ENCODE measurements at places on chromosomes 7 and 10.

GRCh38 chr10:88389456-88389855 lies 193.7 kb downstream of the RNLS start:
- peak; percentile 59 for DNase-seq

- peak; percentile 66 for DNase-seq
Observed at GRCh38 chr10:97463363-97464132, 17.6 kb downstream of the ZDHHC16 start.

GRCh38 chr10:119177708-119178371 lies 772 bp downstream of the PRDX3 start:
- no peak for DNase-seq

DNA sequence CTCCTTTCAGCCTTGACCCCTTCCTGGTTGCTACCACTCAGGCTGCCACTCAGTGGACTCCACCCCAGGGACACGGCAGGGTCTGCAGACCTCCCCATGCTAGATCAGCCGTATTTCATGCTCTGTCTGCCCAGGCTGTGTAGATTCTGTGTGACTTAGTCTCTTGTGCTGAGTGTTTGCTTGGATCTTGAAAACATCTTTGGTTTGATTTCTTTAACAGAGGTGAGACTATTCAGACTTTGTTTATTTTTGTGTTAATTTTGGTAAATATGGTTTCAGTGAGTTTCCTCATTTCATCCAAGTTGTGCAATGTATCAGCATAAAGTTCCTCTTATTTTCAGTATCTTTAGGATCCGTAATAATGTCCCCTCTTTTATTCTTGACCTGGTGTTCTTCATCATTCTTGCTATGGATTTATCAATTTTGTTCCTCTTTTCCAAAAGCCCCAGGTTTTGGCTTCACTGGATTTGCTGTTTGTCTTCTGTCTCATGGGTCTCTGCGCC lies 21.2 kb upstream of the PWWP2B start:
- DNase-seq = no peak

- DNase-seq = peak; percentile 65
Observed at GRCh38 chr10:32210306-32211045, 136.5 kb downstream of the EPC1 start.

DNA sequence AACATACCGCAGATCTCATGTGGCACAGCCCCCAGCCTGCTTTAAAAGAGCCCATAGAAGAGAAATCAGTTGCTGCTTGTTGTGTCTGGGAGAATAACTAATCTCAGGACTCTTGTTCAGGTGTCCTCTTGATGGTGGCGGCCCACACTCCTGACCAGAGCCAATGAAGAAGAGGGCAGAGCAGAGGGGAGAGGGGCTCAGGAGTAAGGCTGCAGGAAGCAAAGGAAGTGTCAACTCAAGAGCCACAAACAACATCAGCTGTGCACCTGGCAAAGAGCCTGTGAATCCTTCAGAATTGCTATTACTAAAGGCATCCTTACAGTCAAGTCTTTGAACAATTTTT lies 59.8 kb upstream of the PTN start:
- no peak for DNase-seq

DNA sequence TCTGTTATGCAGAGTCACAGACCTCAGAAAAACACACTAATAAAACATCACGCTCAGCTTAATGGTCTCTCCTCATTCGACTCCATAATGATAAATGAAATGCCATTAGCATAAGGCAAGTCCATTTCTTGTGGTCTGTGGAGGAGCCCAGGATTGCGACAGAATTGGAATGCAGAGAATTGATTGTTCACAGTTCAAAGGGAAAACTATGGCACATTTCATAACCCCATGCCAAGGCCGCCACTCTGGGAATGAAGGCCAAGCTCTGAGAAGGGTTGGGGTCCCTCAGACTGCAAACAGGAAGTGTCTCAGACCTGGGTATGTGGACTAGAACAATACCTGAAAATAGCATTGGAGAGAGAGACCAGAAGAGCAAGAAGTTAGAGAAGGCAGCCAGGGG lies 398.9 kb downstream of the ADRA2A start:
- peak; percentile 81 for DNase-seq

- DNase-seq = peak; percentile 10
Observed at GRCh38 chr10:101136007-101136707, 5.1 kb downstream of the TLX1 start.

GRCh38 chr7:100867040-100867775 lies at the start of gene TRIP6:
TRIP6 (plus strand) TSS chr7:100867387; CDS start chr7:100867498, 111 bp downstream.
- peak; percentile 98 for DNase-seq

GRCh38 chr7:111639934-111640333 lies 77.6 kb upstream of the IMMP2L start:
- peak; percentile 19 for DNase-seq

DNA sequence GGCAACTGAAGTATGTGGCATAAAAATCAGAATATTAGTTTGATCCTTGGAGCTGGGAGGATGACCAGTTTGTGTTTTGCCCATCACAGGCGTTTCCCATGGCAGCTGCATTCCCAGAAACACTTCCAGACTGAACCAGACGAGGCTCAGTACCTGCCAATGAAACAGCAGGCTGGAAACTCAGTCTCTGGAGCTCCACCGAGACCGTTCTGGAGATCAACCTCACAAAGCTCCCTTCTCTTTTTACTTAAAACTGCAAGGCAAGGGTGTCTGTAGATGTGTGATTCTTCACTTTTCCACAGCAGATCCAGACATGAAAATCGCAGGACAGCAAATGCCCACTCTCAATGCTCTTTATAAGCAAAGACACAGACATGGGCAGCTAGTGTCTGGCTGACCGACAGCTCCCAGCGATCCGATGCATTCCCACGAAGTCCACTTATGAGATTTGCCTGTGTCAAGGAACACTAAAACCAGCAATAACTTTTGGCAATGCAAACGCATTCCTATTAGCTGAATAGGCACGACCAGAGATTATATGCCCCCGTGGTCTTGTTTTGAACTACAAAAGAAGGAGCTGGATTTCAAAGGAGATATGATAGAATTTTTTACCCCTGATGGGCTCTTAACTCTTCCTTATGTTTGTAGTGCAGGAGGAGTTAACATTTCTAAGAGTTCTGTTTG lies 72.6 kb downstream of the ADAM12 start:
- peak; percentile 78 for DNase-seq

- DNase-seq = no peak
Observed at GRCh38 chr10:100776671-100777070, 31.3 kb downstream of the PAX2 start.

Data from fibroblast of skin of right biceps (primary cell).